Activated CD4-positive, alpha-beta memory T cell treated with anti-CD3 and anti-CD28 coated beads, Interleukin-2, amount 10 ng/mL, durations not matched to agents 7 days and 5 days (primary cell): ENCODE measurements at places on chromosomes 12 and 14.
A peak's percentile ranks its signal among the peaks of the same experiment; 100 is the strongest.

DNA sequence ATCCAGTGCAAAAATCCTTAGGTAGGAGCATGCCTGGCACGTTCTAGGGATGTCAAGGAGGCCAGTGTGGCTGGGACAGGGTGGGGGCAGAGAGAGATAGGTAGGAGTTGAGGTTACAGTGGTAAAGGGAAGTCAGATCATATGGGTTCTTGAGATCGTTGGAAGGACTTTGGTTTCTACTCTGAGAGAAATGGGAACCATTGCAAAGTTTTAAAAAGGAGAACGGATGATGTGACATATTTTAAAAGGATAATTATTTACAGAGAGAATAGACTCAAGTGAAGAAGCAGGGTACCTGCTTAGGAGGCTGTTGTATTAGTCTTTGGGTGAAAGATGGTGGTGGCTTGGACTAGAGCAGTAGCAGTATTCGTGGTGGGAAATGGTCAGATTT lies 47.6 kb upstream of the ATP2B1 start:
- no peak for DNase-seq

- DNase-seq = no peak
Measured at GRCh38 chr12:80936642-80937390, 918 bp downstream of the LIN7A start.

DNA sequence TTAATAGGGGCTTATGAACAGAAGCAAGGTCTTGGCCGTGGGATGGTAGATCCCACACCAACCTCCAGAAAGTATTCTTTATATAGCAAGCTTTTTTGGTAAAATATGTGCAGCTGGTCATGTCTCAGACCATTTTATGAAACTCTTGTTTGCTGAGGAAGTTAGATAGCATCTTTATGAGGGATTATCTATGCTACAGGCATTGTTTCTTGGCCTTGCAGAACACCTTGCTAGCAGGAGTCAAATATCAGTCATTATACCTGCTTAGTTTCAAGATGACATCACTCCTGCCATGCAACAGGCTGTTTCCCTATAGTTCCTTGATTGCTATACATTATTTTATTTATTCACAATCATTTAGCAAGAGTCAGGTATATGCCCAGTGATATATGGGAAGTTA lies 84.8 kb upstream of the LRFN5 start:
- no peak for DNase-seq

GRCh38 chr14:100088226-100088625 lies 23.0 kb downstream of the EVL start:
- DNase-seq = no peak

DNA sequence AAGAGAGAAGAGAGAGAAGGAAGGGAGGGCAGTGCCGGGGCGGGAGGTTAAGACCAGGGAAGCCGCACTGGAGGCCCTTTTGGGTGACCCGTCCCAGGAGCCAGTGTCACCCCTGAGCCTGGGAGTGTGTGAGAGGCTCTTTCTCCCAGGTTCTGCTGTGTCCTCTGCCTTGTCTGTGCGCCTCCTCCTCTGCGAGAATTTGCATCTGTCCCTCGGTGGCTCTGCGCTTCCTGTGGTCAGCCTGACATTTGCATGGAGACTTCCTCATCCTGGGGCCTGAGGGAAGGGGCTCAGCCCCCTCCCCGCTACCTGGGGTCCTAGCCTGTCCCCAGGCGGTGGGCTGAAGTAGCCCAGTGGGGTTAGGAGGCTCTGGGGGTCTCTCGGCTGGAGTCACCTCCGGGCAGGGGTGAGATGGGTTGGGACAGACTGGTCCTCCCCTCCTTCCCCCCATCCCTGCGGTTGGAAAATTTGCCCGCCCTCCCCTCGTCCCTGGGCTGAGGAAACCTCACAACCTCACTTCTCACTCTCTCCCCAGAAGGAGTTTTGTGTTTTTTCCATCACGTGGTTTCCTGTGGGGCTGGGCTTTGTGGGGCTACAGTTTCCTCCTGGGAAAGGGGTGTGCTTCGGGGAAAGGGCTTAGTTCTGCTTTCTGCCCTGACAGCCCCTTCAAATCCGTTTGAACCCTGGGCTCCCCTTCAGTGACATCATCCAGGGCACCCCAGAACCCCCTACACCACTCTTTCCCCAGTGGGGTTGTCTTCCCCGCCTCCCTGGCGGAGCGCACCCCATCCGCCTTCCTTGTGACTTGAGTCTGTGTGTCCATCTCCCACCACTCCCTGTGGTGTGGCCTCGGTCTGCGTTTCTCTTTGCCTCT lies 2.5 kb downstream of the PTPN6 start:
- peak; percentile 84 for DNase-seq

DNA sequence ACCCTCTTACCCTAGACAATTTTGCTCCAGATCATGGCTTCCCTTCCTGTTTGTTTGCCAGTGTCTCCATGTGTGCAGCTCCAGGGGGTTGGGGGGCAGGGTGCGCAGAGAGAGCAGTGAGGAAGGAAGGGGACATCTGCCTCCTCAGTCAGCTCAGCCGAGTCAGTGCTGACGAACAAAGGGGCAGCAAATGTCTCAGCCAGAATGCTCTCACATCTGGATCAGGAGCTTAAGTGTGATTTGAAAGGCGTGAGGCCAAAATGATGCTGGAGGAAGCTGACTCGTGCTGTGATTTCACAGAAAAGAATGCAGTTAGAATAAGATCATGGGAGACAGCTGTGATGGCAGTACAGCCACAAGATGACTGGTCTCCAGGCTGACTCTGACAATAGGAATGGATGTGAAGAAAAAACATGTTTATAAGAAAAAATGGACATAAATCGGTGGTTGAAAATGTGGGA lies 27.1 kb upstream of the CDK17 start:
- peak; percentile 48 for DNase-seq

GRCh38 chr12:49972641-49973360 lies at the start of gene AQP6:
AQP6 (plus strand) TSS chr12:49972947; CDS start chr12:49973174, 227 bp downstream.
- no peak for DNase-seq

GRCh38 chr12:1173781-1174617 lies 183.0 kb downstream of the ERC1 start:
- DNase-seq = no peak

DNA sequence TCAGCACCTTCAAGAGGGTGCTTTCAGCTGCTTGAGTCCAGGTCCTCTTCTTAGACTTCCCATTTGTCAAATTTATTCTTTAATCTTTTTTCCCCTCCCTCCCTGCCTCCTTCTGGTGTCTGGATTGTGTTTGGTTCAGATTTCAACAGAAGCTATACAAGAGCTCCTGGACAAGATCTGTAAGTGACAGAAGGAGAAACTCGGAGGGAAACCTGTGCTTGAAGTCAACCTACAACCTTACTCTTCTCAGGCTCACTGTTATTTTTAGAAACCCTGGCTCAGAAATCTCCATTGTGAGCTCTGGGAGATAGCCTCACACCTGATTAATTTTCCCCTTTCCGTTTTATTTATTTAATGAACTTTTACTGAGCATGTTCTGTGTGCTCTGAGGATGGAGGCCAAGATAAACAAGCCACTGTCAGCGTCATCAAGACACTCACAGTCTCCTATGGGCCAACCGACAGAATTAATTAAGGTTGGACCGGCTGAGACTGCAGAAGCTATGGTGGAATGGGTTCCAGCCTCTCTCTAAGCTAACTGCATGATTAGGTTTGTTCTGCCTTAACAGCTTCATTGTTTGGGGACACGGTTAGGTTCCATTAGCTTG lies 13.5 kb downstream of the PDE1B start:
- no peak for DNase-seq

GRCh38 chr12:116508145-116509121 lies 50.7 kb upstream of the MAP1LC3B2 start:
- DNase-seq = no peak

- DNase-seq = no peak
Measured at GRCh38 chr14:94180655-94181271, 6.6 kb downstream of the PPP4R4 start.

DNA sequence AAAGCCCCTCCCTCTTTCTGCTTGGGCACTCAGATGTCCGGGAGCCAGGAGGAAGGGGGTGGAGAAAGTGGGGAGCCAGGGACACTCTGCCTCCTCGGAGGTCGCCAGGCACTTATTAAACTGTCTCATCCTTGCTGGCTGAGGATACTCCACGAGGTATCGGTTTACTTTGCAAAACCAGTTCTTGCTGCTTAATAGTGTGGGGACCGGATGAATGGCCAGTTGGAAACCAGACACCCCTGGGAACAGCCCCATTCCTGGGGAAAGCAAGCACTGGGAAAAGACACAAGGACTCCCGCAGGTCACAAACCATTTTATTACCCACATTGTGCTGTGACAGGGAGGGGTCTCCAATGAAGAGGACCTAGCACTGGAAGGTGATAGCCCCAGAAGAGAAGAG lies 34.2 kb downstream of the CCDC88C start:
- DNase-seq = no peak

DNA sequence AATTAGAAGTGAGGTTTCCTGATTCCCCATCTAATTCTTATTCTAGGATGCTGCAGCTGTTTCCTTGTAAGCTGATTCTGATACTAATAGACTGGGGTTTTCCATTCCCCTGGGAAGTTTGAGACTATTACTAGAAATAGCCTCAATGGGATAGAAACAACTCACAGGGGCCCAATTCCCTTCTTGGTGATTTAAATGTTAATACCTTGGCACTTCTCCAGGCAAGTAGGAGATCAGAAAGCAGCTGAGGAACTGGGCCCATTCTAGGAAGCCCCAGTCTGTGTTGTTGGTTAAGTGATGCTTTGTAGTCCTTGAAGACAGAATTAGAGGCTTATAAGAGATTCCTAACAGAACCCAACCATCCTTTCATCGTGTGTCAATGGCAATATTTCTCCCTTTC lies 407.0 kb upstream of the SEL1L start:
- no peak for DNase-seq

DNA sequence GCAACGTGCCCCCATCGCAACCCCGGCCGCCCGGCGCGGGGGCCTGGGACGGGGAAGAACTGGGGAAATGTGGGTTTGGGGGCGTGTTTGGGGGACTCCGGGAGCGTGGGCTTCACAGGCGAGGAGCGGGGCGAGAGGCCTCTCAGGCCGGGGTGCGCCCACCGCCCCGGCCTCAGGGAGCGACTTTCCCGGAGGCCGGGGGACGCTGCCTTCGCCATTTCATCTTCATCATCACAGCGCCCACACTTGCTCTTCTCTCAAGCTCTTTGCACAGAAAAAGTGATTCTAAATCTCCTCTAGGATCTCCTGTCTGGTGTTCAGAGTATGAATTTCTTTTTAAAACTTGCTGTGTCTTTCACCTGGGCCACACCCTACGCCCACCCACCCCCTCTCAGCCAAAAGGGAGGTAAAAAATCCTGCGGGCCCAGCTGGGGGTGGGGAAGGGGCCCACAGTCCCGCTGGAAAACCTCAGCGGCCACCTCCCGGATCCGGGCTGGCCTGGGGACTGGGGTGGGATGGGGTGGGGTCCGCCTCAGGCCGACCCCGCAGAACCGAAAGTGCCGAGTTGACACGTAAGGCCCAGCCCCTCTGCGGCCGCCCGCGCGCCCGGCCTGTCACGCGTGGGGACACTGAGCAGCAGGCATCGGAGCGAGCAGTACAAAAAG lies 7.4 kb downstream of the CDKN1B start:
- peak; percentile 32 for DNase-seq

- no peak for DNase-seq
Measured at GRCh38 chr12:6899427-6899826, 5.2 kb upstream of the LRRC23 start.

GRCh38 chr14:67746927-67747326 lies 45.2 kb downstream of the RDH12 start:
- no peak for DNase-seq

GRCh38 chr12:95721320-95721719 lies 69.2 kb downstream of the NTN4 start:
- DNase-seq = no peak

GRCh38 chr12:23415180-23415579 lies 534.3 kb downstream of the SOX5 start:
- DNase-seq = no peak

GRCh38 chr14:80988735-80989429 lies 33.5 kb downstream of the TSHR start:
- no peak for DNase-seq

DNA sequence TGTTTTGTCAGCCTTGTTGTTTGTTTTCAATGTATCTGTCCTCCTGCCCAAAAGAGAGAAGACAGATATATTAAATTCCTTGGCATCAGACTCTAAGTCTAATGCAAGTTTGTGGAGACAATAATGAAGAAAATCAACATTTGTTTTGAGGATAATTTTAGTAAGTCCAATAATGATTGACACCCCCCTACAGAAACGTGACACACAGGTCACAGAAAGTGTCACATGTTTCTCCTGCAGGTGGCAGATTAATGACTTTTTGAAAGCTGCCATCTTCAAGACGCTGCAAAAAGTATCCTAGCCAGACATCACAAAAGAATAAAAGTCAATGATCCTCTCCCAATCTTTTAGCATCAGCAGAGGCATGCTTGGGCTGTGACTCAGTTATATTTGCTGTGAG lies 378.8 kb upstream of the TMPO start:
- no peak for DNase-seq

- no peak for DNase-seq
Measured at GRCh38 chr14:104588066-104588857, 8.7 kb downstream of the C14orf180 start.

DNA sequence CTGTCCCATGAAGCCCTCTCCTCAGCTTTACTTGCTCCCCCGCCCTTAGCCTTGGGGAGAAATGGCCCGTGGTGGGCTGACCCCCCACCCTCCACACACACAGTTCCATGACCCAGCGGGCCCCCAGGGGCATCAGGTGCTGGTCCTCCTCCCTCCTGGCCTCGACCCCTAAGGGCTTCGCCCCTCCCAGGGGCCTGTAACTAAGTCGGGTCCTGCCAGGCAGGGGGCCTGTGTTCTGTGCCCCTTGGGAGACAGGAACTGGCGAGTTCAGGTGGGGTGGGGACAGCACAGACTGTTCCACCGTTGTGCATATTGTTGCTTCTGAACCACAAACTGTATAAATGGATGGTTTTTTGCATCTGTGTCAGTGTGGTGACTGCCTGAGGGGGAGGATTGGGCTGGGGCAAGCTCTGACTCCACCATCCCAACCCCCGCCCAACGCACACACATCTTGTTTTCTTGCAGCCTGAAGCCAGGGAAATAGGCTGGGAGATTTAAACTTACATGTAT lies 8.8 kb downstream of the TAMALIN start:
- DNase-seq = no peak

- DNase-seq = no peak
Measured at GRCh38 chr14:70333289-70333688, 26.2 kb downstream of the COX16 start.

GRCh38 chr14:54085232-54085761 lies 128.7 kb upstream of the BMP4 start:
- DNase-seq = no peak

DNA sequence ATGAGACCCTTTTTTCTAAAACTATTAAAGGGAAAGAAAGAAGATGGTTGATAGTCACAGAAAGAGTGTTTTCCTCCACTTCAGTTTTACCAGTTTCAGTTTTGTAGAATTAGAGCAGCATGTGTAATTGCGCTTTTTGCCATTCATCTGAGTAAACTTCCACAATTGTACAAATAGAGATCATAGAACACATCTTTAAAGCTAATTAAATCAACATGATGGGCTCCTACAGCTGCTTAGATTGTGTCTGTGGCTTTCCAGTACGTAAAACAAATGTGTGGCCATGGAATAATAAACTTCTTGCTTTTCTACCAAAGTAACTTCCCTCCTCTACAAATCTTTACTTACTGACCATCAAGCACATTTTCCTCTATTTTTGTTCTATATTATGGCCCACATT lies 84.2 kb upstream of the LRIG3 start:
- no peak for DNase-seq
